ENCODE measurements at places on chromosomes 2 and 18.

DNA sequence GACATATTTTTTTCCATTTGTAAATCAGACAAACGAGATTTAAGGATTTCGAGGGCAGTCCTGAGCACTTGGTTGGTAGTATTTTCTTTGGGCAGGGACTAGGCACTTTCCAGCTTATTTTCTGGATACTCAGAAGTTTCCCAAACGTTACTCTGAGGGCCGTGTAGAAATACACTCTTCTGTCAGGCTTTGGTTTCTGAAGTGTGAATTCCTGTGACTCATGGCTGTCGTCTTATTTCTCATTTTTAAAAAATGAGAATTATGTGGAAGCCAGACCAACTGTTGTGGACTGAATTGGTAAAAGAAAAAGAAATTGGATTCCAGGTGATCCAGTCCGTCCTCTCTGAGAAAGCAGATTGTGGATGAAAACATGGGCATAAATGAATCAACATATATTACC lies 658.6 kb upstream of the FANCL start:
- no peak for DNase-seq

- no peak for DNase-seq
Measured at GRCh38 chr18:48274301-48274700, 134.9 kb downstream of the ZBTB7C start.

DNA sequence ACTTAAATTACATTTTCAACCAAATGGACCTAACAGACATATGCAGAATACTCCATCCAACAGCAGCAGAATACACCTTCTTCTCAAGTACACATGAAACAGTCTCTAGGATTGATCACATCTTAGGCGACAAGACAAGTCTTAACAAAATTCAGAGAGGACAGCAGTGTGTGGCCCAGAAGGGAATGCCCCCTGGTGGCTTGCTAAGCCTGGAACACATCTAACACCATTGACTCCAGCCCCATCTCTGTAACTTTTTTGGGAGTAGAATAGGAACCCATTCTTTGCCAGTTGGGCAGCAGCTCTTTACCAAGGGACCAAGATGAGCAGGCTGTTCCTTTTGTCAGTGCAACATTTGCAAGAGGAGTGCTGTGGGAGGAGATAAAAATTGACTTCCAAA lies 249.9 kb downstream of the PLCL1 start:
- no peak for DNase-seq

DNA sequence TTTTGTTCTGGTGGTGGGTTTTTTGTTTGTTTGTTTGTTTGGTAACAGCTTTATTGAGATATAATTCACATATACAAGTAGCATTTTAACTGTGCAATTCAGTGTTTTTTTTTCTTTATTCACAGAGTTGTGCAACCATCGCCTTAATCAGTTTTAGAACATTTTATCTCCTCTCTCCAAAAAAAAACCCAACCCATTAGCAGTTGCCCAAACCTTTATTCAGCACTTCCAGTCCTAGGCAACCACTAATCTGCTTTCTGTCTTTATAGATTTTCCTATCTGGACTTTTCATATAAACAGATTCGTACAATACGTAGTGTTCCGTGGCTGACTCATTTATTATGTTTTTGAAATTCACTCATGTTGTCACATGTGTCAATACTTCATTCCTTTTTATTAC lies 38.7 kb downstream of the CCDC138 start:
- no peak for DNase-seq

DNA sequence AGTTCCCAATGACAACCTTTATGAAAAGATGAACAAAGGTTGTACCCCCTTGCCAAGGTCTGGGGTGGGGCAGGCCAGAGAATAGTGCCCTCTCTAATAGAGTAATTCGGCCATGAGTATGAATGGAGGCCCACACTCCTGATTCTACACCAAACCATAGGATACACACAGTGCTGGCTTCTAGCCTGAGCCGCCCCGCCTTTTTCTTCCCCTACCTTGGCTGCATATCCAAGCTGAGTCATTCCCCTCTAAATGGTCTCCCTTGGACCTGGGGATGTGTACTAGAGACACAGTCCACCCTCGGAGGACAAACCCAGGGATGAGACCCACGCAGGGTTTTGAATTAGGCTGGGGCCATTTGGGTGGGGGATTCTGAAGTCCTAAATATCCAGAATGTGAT lies 107.2 kb upstream of the CAPN13 start:
- no peak for DNase-seq

DNA sequence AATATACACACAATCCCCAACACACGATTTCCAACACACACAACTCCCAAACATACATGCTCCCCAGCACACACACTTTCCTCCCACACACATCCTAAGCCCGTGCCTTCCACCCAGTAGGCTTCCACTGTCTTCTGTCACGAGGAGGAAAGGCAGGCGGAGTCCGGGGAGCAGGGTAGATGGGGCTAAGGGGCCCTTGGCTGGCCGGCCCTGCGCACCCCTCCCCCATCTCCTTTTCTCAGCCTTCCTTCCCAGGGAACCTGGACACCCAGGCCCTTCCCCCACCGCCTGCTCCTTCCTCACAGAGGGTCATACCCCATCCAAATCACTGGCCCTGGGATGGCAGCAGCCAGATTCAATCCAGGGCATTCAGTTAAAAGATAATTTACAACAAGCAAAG lies 3.4 kb upstream of the PDCD1 start:
- DNase-seq = no peak

DNA sequence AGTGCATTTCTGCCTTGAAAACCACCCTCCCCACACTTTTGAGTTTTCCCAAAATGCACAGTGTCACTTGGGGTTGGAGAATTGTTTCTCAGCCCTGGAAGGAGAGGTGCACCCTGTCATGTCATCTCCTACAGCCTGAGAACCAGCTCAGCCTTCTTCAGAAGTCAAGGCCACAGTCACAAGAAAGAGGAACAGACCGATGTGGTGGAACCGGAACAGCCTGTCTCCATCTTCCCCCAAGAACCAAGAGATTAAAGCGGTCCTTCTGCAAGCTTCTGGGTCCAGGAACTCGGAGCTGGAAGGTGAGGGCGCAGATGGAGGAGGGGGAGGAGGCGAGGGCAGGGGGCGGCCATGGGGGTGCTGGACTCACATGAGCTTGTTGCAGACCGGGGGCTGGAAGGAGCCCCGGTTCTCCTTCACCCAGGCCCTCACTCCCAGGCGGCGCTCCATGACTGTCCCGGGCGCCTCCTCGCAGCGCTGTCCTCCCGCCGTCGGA lies 248 bp downstream of the HAAO start:
- DNase-seq = no peak

GRCh38 chr2:46082531-46083485 lies 214.4 kb upstream of the EPAS1 start:
- DNase-seq = no peak

DNA sequence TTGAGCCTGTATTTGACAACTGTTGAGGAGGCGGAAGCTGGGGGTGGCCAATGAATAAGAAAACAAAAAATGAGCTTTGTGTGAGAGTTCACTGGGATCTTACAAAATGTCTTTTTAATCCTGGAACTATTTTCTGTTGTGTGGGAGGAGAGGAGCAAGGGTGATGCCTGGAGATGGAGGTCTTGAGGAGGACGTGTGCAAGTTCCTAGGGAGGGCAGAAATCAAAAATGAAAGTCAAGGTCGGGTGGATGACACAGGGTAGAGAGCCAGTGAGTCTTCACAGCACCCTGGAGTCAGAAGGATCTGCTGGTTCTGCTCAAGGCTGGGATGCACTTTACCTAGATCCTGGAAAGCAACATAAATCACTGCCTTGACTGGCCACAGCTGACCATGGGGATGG lies 180.3 kb upstream of the PKDCC start:
- DNase-seq = no peak

GRCh38 chr2:163756588-163756987 lies 20.8 kb upstream of the FIGN start:
- no peak for DNase-seq

- no peak for DNase-seq
Measured at GRCh38 chr2:31874071-31874470, 136.7 kb downstream of the MEMO1 start.

DNA sequence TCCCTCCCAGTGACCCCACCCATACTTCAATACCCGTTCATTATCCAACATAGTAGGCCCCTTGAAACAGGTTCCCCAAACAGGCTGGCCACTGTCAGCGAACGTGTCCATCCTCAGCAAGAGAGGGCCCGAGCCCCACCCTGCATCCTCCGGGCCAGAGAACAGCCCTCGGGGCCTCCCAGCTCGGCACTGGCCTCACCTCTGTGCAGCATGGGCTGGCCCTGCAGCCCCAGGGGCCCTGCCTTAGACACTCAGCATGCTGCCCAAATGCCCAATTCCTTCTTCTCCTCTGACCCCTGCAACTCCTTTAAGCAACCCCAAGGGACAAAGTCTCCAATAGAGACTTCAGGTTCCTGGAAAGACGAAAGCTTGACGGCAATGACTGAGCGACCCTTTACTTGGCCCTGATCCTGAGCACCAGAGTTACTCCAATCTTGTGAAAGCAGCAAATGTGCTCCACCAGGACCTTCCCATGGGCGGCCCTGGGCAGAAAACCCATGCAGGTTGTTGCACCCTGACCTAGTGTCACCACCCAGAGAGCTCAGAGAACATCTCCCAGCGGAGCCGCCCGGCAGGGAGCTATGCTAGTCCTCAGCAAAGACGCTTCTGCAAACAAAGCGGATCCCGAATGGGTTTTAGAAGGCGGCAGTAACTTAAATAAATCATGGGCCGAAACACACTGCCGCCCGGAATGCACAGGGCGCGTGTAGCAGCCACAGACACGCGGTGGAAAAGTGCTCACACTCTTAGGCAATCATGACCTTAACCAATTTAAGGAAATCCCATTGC lies 782 bp downstream of the COL6A3 start:
- no peak for DNase-seq
